WERI-Rb-1 (cell line): ENCODE measurements at places on chromosomes 7 and 10.

GRCh38 chr10:32055478-32056135 is 618 bp downstream of the KIF5B start:
- DNase-seq, result peak; percentile 49

DNA sequence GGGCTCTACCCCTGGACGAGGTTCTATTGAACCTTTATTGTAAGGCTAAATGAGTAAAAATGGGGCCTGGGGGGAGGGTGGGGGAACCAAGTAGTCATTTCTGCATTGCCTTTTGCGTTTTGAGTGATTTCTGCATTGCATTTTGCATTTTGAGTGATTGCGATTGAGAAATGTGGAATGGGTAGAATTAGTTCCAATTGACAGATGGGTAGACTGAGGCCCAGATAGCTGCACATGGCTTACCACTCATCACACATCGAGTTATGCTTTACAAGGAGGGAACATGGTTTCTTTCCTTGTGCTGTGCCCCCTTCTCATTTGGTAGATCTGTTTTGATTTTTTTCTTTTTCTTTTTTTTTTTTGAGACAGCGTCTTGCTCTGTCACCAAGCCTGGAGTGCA is 858.7 kb downstream of the TYW1 start:
- no peak for DNase-seq

DNA sequence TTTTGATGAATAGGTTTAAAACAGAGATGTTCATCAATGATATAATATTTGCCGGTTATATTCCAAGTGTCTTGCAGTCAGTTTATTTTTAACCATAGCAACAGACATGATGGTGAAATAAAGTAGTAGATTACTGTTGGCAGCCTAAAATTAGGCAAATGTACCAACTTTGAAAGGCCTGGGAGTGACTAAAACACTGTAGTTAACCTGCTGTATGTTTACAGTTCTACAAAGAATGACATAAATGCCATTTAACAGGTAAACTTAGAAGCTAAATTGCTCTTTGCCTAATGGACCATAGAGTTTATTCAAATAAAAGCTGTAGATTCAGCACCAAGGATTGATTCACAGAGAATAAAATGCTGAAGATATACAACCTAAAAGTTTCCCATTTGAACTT is 64.1 kb downstream of the PHTF2 start:
- DNase-seq, result no peak

GRCh38 chr10:75038335-75038734 is 73.1 kb upstream of the SAMD8 start:
- no peak for DNase-seq

DNA sequence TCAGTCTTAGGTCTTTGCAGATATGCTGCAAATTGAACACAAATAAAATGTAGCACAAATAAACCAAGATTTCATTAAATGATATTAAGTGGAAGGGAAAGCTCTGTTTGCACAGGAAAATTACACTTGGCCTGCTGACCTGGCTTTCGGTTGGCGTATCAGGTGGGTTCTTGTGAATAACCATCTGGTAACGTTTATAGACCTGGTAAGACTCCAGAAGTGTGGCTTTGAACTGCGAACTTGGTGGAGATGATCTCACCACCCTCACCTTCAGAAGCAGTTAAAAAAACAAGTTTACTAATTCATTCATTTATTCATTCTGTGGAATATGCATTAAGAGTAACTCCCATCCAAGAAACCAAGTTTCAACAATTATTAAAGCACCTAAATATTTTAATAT is 28.1 kb downstream of the ATE1 start:
- DNase-seq, result no peak

DNA sequence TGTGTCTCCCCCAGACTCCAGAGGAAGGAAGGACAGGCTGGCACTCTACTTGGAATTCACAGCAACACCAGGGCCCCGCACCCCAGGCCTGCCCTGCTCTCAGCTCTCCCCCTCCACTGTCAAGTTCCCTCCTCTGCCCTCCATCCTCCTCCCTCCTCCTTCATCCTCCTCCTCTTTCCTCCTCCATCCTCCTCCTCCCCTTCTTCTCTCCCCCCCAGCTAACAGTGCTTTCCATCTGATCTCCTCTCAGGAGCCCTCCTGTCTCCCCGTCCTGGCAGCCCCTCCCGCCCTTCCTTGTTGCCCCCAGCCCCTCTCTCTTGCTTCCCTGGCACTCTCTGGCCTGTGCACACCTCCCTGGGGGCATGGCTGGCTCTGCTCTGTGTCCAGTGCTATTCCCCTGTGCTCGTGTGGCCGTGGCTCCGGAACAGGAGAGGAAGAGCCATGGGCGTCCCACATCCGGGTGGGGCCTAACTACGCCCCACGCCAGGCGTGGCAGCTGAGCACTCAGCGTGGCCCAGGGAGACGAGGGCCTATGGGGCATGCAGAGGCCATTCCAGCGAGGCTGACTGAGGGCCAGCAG is 64.2 kb downstream of the PWWP2B start:
- DNase-seq, result no peak

DNA sequence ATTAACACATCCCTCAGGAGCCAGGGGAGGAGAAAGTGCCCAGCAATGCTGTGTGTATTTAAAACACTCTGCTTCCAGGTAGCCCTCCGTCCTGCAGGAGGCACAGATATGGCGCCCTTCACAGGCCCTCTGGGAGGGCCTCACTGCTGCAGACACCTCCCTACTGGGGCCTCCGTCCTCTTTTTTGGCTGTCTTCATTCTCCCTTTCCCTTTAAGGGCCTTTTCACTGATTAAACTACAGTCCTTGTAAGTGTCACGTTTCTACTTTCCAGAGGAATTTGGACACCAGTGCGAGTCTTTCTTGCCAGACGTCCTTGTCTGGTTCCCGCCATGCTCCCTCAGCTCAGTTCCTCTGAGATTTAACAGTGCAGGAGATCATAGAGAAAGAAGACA is 39.7 kb upstream of the MKRN1 start:
- DNase-seq, result no peak

DNA sequence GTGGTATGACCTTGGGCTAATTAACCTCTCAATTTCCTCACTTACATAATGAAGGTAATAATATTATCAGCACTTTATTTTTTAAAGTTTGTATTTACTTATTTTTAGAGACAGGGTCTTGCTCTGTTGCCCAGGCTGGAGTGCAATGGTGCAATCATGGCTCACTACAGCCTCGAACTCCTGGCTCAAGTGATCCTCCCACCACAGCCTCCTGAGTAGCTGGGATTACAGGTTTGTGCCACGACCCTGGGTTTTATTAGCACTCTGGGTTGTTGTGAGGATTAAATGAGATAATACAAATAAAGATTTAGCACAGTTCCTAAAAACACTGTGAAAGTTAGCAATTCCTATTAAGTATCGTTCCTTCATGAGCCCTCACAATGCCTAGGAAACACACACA is 14.7 kb downstream of the BAMBI start:
- DNase-seq, result no peak

GRCh38 chr7:732556-732955 is 5.5 kb upstream of the PRKAR1B start:
- DNase-seq, result no peak

GRCh38 chr7:1432411-1433082 is 26.7 kb downstream of the MICALL2 start:
- DNase-seq, result peak; percentile 75

DNA sequence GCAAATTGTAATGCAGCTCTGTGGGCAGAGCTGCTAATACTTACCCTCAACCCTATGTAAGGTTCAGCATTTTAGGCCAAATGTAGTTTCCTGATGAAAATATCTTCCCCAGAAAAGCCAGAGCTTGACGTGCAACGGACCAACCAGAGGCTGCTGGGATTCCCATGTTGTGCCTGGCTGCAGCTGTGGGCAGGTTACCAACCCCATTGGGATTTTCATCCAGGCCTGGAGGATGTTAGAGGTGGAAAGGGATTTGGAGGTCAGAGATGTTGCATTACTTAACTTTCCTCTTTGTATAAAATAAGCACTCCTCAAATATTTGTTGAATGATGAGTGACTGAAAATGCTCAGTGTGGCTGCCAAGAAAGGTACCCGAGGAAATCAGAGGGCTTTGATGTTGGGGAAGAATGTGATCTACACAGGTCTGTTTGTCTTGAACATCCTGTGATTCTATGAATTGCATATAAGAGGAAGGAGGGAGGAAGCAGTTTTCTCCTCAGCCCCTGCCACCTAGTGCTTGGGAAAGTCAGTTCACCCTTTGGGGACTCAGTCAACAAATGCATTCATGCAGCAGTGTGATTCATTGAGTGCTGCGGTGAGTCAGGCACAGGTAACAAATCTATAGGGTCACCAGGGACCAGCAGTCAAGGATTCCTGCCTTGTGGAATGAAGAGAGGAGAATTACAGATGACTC is 487.2 kb downstream of the RPS24 start:
- peak; percentile 49 for DNase-seq

DNA sequence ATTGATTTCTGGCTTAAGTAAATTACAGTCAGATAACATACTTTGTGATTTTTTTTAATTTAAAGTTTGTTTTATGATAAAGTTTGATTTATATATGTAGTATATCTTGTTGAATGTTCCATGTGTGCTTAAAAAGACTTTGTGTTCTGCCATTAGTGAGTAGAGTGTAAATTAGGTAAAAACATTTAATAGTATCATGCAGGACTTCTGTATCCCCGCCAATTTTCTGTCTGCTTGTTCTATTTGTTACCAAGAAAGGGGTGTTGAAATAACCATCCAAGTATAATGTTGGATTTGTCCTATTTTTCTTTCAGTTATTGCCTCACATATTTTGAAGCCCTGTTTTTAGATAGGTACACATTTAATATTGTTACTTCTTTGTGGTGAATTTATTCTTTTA is 172.1 kb downstream of the CAMK1D start:
- no peak for DNase-seq

- DNase-seq, result no peak
Measured at GRCh38 chr10:4512196-4512595, 313.8 kb upstream of the AKR1E2 start.

GRCh38 chr7:156889089-156889488 is 3.9 kb downstream of the LMBR1 start:
- DNase-seq, result no peak

- DNase-seq, result peak; percentile 87
Measured at GRCh38 chr10:101032637-101033224, 1.7 kb downstream of the SFXN3 start.

DNA sequence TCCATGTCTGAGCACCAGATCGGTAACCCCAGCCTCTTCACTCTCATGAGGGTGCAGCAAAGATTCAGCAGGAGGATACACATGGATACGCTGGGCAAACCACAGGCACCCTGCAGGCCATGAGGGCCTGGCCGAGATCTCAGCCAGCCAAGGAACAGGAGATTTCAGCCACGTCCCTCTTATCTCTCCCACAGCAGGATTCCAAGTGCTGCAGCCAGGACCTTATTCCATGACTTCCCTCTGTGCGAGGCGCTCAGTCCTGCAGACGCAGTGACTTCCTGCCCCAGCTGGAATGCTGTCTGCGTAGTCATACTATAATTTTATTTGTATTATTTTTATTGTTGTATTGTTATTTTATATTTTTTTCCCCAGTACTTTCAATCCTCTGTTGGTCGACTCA is 66.8 kb downstream of the PTPRN2 start:
- DNase-seq, result no peak

- no peak for DNase-seq
Measured at GRCh38 chr10:43959364-43960134, 310.9 kb upstream of the ZNF32 start.

GRCh38 chr7:39035156-39035555 is 57.4 kb downstream of the POU6F2 start:
- no peak for DNase-seq

- no peak for DNase-seq
Measured at GRCh38 chr7:48033922-48034321, 1.4 kb upstream of the C7orf57 start.

DNA sequence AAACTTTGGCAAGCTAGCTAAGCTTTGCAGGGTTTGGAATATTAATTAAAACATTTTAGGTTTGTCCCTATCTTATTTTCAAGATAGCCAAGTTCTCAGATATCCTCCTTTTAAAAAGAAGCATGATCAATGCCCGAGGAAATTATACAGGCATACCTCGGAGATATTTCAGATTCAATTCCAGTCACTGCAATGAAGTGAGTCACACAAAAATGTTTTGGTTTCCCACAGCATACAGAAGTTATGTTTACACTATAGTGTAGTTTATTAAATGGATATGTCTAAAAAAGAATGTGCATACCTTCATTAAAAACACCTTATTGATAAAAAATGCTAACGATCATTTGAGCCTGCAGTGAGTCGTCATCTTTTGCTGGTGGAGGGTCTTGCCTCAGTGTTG is 382.9 kb upstream of the NPVF start:
- no peak for DNase-seq

- no peak for DNase-seq
Measured at GRCh38 chr10:24449321-24449740, 240.4 kb downstream of the KIAA1217 start.

DNA sequence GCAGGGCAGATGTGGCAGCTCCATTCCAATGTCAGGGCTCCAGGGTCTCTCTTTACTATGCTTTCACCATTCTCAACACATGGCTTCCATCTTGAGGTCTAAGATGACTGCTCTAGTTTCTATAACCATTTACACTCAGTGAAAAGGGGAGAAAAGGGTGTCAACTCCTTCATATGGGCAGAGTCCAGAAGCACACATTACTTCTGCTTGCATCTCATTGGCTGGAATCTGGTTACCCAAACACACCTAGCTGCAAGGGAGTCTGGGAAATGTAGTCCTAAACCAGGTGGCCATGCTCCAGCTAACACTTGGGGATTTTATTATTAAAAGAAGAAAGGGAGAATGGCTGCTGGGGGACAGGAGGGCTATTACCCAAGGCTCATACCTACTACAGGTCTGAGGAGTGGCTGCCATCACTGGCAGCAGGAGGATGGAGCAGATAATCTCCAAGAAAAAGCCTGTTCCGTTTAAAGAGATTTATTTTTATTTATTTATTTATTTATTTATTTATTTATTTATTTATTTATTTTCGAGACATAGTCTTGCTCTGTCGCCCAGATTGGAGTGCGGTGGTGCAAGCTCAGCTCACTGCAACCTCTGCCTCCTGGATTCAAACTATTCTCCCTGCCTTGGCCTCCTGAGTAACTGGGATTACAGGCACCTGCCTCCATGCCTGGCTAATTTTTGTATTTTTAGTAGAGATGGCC is 29.1 kb upstream of the LBX1 start:
- peak; percentile 57 for DNase-seq

DNA sequence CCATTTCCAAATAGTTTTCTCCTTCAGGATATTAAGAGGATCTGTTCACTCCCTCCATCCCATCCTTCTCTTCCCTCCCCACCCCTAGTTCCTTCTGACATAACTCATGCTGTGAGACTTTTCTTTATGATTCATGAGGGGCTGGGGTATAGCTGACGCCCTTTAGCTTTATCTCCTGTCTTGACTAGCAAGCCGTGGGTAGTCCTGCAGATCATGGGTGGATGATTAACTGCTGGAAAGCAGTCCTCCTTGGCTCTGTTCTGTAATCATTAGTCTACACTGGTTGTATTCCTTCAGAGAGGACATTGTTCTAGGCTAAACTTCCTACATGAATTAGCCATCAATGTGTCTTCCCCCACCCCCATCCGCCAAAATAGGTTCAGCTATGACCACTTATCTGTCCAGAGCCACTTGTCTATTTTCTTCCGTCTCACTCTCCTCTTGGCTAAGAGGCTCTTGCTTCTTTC is 135.4 kb downstream of the LRRC4 start:
- no peak for DNase-seq

DNA sequence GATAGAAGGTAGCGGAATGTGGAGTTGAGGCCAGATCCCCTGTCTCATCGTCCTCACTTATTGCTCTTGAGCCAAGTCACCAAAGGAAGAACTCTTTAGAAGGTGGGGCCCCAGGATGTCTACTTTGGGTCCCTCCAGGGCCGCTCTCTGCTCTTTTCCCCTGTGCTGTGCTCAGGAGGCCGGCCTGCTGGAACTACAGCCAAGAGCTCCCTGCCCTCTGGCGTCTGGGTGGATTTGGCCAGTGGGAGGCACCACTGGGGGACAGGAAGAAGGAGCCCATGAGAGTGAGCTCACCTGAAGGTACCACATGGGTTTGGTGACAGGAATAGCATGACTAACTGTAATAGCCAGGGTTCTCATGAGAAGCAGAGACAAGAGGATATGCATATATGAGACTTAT is 97.7 kb upstream of the FAM180A start:
- DNase-seq, result no peak
